ENCODE measurements at places on chromosomes 11 and 22.

GRCh38 chr11:33692541-33692940 lies 8.1 kb downstream of the C11orf91 start:
- no peak for DNase-seq

- DNase-seq = no peak
Observed at GRCh38 chr11:124875401-124875800, 10.2 kb downstream of the ROBO3 start.

- DNase-seq = no peak
Observed at GRCh38 chr22:31148953-31149627, 8.8 kb upstream of the PLA2G3 start.

GRCh38 chr11:58316142-58316541 lies 42.7 kb downstream of the OR5B17 start:
- DNase-seq = no peak

Measured in activated naive CD4-positive, alpha-beta T cell (primary cell).